ENCODE measurements at places on chromosomes 2 and 18. TPM values are rescaled to one million over a fixed set of nuclear protein-coding genes. Genes with fewer than 3 reads are reported as not detected.

The HNMT gene
- total RNA-seq: 50.9 TPM

The GKN2 gene
- not detected for total RNA-seq

The NEB gene
- 0.39 TPM for total RNA-seq

The SLC9A2 gene
- not detected for total RNA-seq

The ARHGEF4 gene
- 6.2 TPM for total RNA-seq

The SERPINB7 gene
- total RNA-seq: not detected

The XRCC5 gene
- 106 TPM for total RNA-seq

The ZNF407 gene
- total RNA-seq: 7.2 TPM

The CHRNG gene
- total RNA-seq: not detected

The TGFA gene
- not detected for total RNA-seq

The IL36G gene
- total RNA-seq: not detected

The OSR1 gene
- 70.5 TPM for total RNA-seq

The GPR39 gene
- total RNA-seq: 0.06 TPM

The C1QL2 gene
- total RNA-seq: not detected

The DOK1 gene
- total RNA-seq: 28.5 TPM

The ALPG gene
- not detected for total RNA-seq

The CD8B gene
- not detected for total RNA-seq

The DNAJC5G gene
- not detected for total RNA-seq

The RAD51AP2 gene
- total RNA-seq: not detected

The SELENOI gene
- 5.1 TPM for total RNA-seq

The KANSL3 gene
- 17.0 TPM for total RNA-seq

The NETO1 gene
- not detected for total RNA-seq

The TMSB10 gene
- 7,729 TPM for total RNA-seq

The RAMP1 gene
- total RNA-seq: 37.2 TPM

The CYS1 gene
- 2.1 TPM for total RNA-seq
